GM04503 (cell line): ENCODE measurements at places on chromosomes 4 and X.

DNA sequence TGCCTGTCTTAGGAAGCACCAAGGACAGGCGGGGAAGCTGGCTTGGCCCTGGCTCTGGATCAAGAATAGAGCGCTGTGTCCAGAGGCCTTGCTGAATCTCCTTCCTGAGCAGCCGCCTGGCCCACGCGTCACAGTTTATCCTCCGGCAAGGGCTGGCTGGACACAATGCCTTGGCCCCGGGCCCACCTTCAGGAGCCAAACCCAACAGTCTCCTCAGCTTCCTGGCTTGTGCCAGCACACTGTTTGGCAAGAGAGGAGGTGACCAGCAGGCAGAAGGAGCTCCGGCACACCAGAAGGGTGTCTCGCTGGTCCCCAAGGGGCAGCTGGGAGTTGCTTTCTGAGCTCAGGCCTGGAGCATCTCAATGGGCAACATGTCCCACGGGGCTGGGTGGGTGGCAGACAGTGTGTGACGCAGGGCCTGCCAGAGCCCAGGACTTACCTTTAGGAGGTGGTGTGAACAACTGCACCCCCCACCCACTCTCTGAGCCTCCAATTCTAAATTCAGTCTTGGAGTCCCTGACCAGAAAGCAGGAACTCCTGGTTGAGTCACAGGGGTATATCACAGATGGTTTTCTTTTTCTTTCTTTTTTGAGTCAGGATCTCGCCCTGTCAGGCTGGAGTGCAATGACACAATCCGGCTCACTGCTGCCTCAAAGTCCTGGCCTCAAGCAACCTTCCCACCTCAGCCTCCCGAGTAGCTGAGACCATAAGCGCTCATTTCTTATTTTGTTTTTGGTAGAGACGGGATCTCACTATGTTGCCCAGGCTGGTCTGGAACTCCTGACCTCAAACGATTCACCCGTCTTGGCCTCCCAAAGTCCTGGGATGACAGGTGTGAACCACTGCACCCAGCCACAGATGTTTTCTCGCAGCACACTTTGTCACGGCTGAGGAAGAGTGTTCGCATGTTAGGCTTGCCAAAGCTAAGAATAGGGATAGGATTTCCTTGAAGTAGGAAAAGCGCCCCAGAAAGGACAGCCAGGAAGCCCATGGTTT lies 361.2 kb downstream of the BCOR start:
- DNase-seq: no peak

DNA sequence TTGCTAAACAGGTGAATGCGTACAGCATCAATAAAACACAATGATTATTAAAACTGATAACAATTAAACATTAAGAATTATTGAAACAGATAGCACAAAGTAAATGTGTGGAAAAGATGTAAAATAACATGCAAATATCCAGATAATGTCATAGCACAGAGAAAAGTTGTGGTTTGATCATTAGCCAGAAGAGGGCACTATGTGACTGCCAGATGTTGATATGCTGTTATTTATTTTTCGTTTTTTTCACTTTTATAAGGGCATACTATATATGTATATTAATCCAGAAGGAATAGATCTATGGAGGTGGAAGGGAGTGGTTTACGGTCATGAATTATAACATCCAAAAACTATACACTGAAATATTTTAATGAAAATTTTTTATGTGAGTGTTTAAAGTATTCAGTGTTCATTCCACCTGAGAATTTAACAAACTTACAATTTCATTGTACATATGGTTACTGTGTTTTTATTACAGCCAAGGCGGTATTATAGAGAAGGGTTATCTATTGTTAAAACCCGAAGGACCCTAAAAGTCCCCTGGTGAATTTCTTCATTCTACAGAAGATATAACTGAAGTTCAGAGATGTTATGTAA lies 211.9 kb upstream of the UGT8 start:
- no peak for DNase-seq

- no peak for DNase-seq
Observed at GRCh38 chr4:147355032-147355656, 125.8 kb upstream of the EDNRA start.

GRCh38 chr4:25112995-25113380 lies 47.3 kb downstream of the SEPSECS start:
- no peak for DNase-seq

DNA sequence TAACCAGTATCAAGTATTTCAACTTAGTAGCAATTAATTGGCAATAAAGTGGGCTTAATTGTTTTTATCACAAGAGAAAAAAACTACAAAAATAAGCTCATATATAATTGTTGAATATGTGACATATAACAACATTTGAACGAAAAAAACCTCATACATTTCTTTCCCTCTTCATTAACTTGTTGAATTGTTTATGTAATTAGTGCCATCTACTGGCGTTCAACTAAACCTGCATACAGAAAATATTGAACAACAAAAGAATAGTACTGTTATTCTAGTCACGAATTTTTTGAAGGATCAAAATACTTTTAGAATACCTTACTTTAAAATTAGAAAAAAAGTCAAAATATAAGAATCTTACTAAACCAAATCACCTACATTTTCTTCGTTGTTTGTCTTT lies 586.5 kb upstream of the FTHL17 start:
- peak; percentile 3 for DNase-seq
